ENCODE measurements at places on chromosomes 13 and 19.

DNA sequence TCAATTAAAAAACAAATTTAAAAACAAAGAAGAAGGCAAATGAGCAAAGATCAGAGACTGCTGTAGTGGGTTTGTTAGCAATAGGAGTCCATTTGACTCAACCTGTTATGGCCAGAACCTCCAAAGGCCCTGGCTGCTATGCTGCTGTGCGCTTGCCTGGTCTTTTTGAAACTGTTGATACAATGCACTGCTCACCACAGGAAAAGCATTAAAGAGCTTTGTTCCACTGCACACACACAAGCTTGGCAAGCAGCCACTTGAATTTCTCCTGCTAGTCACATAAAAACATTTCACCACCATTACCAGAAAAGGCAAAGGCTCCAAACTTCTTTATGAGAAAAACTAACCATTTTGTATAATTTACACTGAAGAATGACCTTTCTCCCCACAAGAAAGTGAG is 132.2 kb downstream of the FREM2 start:
- no peak for DNase-seq

DNA sequence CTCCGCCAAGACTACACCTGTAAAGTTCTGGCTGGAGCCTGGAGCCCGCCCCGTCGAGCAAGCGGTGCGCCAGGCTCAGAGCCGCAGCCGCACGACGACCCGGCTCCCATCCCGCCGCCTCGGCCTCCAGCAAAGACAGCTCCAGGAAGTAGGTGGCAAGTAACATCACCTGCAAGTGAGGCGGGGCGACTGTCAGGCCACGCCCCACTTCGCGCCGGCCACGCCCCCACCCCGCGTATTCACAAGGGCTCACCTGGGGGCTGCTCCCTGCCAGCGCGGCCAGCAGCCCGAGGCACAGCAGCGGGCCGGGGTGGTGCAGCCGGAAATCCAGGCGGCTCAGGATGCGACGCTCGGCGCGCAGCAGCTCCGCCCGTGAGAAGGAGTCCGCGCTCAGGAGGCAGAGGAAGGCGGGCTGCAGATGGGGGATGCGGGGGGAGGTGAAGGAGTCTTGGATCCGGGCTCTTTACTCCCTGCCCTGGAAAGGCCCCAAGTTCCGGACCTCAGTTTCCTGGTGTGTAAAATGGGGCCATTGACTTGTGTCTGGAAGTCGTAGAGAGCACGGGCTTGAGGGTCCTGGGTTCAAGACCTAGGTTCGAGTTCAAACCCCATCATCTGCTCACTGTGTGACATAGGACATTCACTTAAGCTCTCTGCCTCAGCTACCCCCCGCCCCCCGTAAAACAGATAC is 3.2 kb downstream of the CCNP start:
- DNase-seq, result no peak

DNA sequence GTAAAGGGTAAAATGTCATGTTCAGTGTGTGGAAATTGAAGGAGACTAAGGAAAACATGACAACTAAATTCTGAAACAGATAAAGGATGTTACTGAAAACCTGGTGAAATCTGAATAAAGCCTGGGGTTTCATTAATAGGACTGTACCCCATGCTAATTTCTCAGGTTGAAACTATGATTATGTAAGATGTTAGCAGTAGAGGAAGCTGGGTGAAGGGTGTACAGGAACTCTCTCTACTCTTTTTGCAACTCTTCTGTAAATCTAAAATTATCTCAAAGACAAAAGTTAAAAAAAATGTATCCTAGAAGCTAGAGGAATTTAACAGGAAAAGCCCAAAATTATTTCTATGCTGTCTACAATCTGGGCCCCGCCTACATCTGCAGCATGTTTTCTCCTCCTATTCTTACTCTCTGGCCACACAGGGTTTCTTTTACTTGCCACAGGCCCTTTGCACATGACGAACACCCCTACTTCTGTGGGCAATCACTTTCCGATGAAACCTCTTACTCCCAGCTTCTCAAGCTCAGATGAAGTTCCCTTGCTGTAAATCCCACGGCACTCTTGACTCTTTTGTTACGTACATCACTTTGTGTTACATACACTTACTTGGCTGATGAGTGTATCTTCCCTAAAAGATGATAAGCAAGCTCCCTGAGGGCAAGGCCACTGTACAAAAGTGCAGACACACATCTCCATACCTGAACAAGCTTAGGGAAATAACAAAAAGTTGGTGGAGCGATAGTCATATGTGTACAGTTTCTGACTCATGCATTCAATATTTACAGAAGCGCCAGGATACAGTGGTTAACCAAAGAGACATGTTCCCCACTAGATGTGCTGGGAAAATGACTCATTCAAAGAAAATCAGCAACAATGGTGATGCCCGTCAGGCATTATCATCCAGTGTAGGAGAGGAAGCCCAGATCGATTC is 32.6 kb downstream of the RUBCNL start:
- DNase-seq, result no peak

- DNase-seq, result no peak
Measured at GRCh38 chr19:58318297-58318696, 8.5 kb upstream of the ZSCAN22 start.

GRCh38 chr19:15897738-15898276 is at the start of gene CYP4F2:
CYP4F2 (minus strand) TSS chr19:15898074; CDS start chr19:15897611, 463 bp downstream.
- no peak for DNase-seq
